ENCODE measurements at places on chromosomes 1 and 21.

DNA sequence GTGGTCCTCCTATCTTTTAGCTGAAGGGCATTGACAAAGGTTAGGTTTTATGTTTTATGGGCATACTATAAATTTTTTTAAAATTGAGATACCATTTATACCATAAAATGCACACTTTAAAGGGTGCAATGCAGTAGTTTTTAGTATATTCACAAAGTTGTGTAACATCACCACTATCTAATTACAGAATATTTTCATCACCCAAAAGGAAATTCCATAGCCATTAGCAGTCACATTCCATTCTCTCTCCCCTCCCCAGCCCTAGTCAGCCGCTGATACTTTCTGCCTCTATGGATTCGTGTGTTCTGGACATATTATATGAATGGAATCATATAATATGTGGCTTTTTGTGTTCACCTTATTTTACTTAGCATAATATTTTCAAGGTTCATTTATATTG lies 135.8 kb upstream of the B3GALT2 start:
- DNase-seq = no peak

GRCh38 chr1:226686440-226687425 lies 52.3 kb downstream of the ITPKB start:
- no peak for DNase-seq

- no peak for DNase-seq
Measured at GRCh38 chr1:234212764-234213657, 160.2 kb upstream of the COA6 start.

DNA sequence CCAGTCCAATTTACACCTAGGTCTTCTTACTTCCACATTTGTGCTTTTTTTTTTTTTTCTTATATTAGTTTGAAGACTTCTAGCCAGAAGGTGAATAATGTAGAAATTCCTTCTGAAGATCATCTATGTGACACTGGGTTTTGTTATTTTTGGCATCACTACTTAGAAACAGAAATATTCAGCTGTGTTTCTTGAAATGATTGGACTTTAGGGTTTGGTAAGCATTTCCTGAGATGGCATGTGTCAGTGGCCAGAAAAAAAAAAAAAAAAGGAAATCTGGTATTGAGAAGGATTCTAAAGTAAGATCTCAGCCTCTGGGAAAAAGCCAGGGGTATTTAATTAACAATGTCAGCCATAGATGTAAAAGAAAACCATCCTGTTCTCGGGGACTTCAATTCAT lies 43.4 kb upstream of the LRRC8C start:
- DNase-seq = no peak

DNA sequence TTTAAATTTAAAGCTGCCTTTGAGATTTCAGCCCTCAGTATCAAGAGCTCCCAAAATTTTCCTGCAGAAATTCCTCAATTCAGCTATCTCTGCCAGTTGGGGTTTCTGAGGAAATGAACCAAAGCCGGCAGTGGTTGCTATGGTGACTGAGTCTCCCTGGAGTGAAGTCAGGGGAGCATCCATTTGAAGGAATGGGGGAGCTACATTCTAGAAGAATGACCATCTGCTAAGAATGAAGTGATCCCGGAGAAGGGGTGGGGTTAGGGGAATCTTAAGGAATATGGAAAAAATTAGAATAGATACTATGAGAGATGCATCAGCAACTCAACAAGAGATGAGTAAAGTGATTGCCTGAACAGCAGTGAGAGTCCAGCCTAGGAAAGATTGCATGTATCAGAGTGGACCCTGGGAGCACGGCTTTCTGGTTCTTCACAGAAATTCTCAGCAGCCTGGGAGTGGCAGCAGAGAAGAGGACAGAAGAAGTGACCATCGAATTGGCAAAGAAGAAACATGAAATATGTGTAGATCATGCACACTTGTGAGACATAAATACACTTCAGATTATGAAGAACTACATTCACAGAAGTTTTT lies 94.7 kb downstream of the CHD1L start:
- DNase-seq = no peak

DNA sequence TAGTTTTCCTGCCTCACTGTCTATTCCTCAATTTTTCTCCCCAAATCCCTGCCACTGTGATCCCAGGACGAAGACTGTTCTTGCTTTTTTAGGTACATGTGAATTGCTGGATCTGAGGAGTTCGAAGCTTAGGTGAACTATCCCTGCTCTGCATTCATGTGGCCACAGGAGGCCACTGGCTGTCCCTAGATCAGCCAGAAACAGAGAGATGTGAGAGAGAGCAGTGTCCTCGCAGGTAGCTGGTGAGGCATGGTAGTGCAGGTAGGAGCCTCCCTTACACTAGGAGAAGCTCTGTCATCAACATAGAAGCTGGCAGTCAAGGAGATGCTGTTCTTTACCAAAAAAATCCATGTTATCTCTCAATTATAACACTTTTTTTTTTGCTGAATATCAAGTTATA lies 71.5 kb downstream of the USP24 start:
- DNase-seq = no peak

GRCh38 chr1:66758241-66758755 lies 6.0 kb downstream of the DYNLT5 start:
- DNase-seq = no peak

- no peak for DNase-seq
Measured at GRCh38 chr21:31043471-31043870, 5.2 kb upstream of the KRTAP19-8 start.

- DNase-seq = no peak
Measured at GRCh38 chr1:180951186-180951745, 38.6 kb downstream of the KIAA1614 start.

DNA sequence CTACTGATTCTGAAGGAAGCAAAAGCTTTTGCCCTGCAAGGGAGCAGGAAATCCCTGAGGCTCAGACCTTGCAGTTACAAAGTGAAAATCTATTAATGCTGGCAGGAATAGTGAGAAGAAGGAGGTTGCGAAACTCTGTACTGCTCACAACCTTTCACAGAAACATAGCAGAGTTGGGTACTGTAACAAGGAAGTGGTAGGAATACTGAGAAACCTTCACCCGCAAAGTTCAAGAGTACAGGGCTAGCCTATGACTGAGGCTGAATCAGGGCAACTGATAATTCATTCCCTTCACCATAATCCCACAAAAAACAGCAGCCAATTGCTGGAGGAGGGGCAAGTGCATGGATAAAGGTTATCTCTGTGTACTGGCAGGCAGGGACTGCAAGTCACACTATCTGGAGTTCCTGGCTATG lies 23.9 kb upstream of the KCTD3 start:
- DNase-seq = no peak

- peak; percentile 38 for DNase-seq
Measured at GRCh38 chr1:176949033-176949662, 215.4 kb downstream of the ASTN1 start.

GRCh38 chr1:151549199-151549598 lies 9.1 kb downstream of the TUFT1 start:
- DNase-seq = no peak

DNA sequence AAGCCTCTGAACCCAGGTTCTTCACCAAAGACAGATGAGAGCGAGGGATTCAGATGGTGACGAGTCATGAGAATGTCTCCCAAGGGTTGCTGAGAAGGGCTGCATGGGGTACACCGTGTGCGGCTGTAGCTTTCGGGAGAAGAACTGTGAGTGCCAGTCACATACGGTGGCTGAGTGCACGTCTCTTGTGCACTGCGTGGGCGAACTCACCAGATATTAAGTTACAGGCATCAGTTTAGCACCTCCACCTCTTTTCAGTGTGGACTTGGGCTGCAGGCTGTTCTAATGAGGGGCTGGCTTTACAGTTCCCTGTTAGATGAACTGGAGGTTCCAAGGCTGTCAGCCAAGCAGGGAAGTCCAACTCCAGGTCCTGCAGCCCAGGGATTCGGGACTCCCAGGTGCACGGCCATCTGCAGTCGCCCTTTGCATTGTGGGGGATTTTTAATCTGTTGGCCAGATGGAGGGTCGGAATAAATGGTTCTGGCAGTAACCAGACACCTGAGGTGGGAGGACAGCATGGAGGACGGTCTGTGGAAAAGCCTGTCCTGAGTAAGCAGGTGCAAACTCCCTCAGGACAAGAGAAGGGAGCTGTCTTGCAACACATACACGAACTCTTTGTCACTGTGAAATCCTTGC lies 26.5 kb upstream of the AVPR1B start:
- no peak for DNase-seq

DNA sequence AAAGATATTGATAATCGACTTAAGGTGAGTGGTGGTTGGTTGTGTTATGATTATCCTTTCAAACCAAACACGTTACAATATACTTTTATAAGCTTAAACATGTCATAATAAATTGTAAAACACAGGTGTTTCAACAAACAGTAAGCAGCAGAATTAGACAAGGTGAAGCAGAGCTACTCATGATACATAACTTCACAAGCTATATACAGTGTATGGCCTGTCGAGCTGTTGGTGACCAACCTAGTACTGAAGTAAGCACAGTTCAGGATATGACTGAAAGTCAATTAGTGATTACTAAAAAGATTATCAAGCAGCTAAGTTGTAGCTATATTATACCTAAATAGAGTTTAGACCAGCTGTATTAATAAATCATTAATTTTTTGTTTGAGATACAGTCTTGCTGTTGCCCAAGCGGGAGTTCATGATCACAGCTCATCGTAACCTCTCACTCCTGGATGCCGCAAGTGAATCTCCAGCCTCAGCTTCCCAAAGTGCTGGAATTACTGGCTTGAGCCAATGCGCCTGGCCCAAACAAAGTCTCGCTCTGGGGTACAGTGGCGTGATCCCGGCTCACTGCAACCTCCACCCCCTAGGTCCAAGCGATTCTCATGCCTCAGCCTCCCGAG lies 148.1 kb downstream of the EIF4G3 start:
- DNase-seq = no peak

GRCh38 chr1:53638360-53639035 lies 100.5 kb downstream of the GLIS1 start:
- no peak for DNase-seq

- DNase-seq = no peak
Measured at GRCh38 chr21:30491963-30492428, at the start of gene KRTAP19-3. TSS of gene KRTAP19-3 (minus strand) at chr21:30492013. CDS start at chr21:30491957, 56 bp downstream.

DNA sequence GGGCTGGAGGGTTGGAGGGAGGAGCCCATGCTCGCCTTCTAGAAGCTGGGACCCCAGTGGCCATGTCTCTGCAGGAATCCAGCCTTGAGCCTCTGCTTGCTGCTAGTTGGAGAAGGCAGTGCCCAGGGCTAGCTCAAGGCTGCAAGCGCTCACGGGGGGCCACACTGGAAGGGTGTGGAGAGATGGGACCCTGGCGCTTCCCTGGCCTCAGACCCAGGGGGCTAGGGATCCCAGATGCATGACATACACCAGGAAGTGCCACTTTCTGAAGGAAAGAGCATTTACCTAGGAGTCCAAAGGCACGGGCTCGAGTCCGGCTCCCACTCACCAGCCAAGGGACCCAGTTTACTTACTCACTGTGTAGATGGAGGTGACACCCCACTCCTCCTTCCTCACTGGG lies 32.6 kb downstream of the NENF start:
- no peak for DNase-seq

- DNase-seq = no peak
Measured at GRCh38 chr1:162079030-162079429, 9.5 kb downstream of the NOS1AP start.

DNA sequence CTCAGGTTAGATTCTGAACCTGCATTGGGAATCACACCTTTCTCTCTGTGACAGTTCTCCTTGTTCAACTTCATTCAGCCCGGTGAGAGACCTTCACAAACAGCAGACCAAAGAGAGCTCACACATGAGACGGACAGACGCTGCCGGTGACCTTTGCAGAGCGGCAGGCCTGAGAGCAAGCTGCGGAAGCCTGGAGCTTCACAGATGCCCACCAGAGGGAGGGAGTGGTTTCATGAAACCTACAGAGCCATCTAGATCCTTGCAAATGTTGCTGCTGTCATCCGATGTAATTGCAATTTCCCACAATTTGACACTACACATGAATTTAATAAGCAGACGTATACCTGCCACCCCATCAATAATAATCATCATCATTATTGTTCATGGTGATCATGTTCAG lies 39.4 kb downstream of the GRIK3 start:
- no peak for DNase-seq

- no peak for DNase-seq
Measured at GRCh38 chr1:207155028-207155427, 51.0 kb downstream of the C4BPA start.

DNA sequence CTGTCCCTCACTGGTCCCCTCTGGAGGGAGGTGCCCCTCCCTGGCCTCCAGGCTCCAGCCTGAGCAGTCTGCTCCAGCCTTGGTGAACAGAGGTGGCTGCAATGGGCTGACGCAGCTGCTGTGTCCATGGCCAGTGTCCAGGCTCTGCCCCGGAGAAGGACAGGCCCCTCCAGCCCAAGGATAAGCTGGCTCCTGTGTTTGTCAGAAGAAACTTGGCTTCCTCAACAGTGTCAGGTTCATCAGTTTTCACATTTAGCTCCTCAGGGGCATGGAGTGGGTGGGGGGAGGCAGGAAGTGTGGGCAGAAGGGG lies 402.8 kb downstream of the MATN1 start:
- DNase-seq = no peak

GRCh38 chr1:207002724-207003146 lies 29.8 kb downstream of the C1orf116 start:
- no peak for DNase-seq

DNA sequence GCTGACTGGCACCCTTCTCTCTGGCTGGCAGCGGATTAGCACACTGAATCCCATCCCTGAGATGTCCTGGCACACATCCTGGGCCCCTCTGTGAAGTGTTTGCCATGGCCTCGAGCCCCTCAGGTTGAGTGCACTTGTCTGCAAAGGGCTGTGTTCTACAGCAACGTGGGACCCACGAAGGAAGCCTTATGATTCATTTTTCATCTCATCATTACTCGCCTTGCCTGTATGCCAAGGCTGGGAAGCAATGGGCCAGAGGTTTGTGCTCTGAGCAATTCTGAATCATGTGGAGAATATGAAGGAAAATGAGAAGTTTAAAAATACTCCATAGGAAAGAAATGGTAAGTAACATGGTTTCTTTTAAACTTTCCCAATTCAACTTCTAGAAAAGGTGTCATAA lies 124.8 kb upstream of the LMO4 start:
- no peak for DNase-seq

GRCh38 chr1:209622841-209623829 lies 29.1 kb downstream of the LAMB3 start:
- no peak for DNase-seq

DNA sequence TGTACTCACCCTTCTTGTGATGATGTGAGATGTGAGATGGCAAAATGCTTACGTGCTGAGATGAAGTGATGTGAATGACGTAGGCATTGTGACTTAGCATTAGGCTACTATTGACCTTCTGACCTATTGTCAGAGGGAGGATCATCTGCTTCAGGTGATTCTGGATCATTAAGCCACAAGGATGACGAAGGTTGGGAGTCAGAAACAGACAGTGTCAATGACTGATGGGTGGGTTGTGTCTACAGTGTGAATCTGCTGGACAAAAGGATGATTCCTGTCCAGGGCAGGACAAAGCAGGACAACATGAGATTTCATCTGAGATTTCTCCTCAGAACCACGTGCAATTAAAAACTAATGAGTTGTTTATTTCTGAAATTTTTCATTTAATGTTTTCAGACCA lies 129.0 kb downstream of the GABPA start:
- DNase-seq = no peak

DNA sequence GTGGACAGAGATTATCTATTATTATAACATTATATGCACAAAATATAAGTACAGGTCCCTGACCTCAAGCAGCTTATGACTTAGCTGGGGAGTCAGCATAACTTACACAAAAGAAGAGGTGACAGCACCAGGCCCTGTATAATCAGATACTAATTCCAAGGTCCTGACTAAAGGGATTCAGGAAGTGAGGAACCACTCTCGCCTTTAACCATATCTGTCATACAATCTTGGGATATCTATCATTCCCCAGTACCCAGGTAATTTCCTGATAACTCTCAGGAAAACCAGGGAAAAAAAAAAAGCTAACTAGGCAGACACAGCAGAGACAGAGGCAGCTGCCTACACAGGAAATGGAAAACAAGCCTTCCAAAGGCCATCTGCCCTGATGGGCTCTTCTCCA lies 78.5 kb upstream of the CAMK1G start:
- no peak for DNase-seq
